Germinal center (tissue), 1 donor: ENCODE measurements at places on chromosomes 12 and 14.

DNA sequence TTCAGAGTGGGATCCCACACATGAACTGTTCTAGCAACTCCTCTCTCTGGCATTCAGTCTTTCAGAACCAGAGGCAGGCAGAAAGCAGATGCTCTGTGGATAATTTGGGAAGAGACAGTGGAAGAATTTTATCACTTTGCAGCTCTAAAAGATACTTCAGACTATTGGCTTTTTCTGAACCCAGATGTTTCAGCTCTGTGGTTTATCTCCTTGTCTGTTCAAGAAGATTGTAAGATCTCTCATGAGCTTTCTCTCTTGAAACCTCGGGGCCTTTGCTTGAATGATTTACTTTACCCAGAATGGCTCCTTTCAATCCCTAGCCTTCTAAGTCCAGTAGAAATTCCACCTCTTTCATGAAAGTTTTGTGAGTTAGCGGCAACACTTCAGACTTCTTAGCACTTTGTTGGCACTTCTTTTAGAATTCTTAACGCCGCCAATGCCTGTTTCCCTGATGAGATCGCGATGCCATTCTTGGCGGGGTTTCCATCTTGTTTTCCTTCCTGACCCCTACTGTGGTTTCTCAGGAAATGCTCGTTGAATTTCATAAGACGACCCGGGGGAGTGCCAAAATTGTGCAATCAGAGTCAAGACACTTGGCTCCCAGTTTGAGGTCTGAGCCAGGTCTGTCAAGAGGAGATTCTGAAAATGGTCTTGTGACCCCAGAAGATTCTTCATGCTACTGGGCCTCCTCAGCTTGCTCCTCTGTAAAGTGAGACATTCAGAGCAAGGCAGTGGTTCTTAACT, 107.0 kb upstream of the PRICKLE1 start:
- no peak for DNase-seq

GRCh38 chr14:43407706-43408105, 1099.4 kb downstream of the FSCB start:
- DNase-seq = no peak

GRCh38 chr14:36767603-36768281, 106.1 kb downstream of the PAX9 start:
- DNase-seq = no peak

- DNase-seq = no peak
Measured at GRCh38 chr12:50918584-50919316, 33.6 kb upstream of the HIGD1C start.

DNA sequence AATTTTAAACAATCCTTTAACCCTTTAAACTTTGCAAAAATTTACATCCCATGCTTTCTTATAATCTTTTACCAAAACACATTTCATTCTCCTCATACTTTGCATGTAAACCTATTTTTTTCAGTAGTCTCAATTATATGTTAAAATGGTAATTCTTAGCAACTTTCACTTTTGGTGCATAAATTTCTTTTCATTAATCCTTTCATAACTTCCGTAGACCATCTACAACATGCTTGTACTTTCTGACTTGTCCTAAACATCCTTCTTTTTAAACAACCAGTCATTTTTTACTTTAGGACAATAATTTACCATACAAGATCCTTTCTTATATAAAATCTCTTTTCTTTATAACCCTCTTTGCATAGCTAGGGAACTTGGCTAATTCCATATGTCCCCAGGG, 19.5 kb downstream of the CCDC91 start:
- DNase-seq = no peak

GRCh38 chr12:50101663-50102062, 2.1 kb upstream of the GPD1 start:
- no peak for DNase-seq

DNA sequence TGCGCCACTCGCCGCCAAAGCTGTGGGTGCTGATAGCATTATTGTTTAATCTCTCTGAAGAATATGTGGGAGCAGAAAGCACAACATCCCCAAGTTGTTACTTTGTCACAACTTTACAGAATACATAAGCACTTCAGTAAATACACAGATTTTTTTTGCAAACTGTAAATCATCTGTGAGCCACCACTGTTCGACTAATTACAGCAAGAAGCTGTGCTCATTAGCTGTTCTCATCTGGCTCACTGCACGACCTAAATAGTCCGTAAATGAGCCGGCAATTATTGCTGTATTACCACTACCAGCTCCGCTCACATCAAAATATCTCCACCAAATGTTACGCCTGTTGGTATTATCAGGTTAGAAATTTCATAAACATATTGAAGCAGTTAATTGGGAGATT, 228.9 kb upstream of the PRKD1 start:
- DNase-seq = no peak

DNA sequence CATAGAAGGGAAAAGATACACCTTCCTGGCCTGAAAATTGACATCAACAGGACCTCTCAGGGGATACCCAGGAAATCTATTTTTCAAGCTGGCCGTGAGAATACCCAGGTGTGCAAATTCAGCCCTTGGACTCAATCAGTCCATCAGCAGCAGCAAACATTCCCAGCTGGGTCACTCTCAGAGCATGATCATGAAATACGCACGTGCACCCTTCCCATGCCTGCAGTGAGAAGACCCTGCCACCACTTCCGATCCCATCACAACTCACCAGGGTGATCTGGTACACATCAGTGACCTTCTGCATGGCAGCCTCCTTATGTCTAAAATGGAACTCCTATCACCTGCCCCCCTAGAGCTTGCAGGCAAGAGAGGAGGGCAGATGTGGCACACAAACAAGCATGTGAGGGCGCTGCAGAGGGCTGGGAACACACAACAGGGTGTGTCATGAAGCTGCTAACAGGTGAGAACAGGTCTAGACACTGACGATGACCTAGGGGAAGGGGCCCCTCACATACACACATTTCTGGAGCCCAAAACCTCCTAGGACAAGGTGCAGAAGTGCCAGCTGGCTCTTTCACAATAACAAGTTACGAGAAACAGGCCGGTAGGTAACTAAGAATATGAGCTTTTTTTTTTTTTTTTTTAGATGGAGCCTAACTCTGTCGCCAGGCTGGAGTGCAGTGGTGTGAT, 37.8 kb upstream of the TC2N start:
- DNase-seq = no peak

GRCh38 chr14:49865431-49865859, 12.9 kb upstream of the NEMF start:
- DNase-seq = no peak

- no peak for DNase-seq
Measured at GRCh38 chr12:75774261-75775052, 257.1 kb downstream of the PHLDA1 start.

DNA sequence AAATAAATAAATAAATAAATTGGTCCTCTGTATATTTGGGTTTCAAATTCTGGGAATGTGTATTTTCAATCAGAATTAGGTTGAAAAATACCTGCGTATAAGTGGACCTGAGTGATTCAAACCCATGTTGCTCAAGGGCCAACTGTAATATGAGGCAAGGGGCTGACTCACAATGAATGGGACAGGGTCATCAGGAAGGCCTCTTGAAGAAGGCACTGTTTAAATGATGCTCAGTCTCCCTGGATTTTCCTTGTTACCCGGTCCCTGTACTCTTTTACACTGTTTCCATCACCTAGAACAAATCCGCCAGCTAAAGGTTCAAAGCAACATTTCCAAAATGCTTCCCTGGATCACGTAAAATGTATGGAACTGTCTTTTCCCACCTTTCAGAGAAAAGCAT, 3.8 kb downstream of the PSMB5 start:
- no peak for DNase-seq

DNA sequence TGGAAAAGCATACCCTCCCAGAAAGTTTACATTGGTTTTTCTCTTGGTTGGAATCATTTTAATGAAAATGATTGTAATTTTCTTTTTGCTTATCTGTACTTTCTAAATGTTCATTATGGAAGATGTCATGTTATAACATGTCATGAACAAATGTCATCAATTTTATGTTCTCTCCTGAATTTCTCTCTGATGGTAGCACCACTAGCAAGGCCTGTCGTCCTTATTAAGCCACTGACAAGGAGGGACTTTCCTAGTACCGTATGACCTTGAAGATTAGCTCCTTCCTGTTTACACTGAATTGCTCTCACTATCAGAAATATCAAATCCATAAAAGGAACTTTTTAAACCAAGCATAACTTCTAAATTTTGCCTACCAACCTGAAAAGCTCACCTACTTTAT, 99.0 kb downstream of the ESR2 start:
- no peak for DNase-seq

DNA sequence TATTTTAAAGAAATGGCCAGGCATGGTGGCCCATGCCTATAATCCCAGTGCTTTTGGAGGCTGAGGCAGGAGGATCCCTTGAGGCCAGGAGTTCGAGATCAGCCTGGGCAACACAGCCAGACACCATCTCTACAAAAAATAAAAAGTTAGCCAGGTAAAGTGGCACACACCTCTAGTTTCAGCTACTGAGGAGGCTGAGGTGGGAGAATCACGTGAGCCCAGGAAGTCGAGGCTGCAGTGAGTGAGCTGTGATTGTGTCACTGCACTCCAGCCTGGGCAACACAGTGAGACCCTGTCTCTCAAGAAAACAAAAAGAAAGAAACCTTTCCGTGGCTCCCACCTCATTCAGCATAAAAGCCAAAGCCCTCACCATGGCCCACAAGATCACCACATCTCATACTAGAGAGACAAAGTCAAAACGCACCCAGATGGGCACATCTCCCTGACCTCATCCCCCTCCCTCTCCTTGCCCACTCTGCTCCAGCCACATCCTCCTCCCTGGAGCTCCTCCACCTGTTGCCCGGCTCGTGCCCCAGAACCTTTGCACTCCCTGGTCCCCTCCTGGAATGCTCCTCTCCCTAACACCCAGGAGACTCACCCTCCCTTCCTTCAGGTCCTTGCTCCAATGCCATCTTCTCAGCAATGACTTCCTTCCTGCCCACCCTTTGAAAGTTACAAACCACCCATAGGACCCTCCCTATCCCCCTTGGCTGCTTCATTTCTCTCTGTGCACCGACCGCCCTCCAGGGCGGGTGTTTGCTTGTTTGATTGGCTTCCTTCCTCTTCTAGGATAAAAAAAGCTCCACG, 4.8 kb upstream of the SCARB1 start:
- no peak for DNase-seq

DNA sequence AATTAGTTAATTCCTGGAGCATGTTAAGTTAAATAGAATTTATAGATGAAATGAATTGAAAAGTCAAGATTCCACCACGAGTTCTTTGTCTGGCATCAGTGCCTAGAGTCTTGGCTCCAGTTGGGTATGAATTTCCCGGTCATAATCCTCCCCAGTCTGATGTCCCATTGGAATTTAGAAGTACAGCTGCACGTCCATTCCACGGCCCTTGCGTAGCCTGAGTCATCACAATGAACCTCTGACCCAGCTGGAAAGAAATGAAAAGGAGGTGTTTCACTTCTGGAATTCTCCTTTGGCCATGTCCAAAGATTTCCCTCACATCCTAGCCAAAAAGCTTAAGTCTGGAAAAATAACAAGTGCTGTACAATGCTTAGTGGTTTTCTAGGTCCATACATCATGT, 122.7 kb downstream of the KICS2 start:
- DNase-seq = no peak

- no peak for DNase-seq
Measured at GRCh38 chr12:132393245-132393795, 63.9 kb upstream of the GALNT9 start.

DNA sequence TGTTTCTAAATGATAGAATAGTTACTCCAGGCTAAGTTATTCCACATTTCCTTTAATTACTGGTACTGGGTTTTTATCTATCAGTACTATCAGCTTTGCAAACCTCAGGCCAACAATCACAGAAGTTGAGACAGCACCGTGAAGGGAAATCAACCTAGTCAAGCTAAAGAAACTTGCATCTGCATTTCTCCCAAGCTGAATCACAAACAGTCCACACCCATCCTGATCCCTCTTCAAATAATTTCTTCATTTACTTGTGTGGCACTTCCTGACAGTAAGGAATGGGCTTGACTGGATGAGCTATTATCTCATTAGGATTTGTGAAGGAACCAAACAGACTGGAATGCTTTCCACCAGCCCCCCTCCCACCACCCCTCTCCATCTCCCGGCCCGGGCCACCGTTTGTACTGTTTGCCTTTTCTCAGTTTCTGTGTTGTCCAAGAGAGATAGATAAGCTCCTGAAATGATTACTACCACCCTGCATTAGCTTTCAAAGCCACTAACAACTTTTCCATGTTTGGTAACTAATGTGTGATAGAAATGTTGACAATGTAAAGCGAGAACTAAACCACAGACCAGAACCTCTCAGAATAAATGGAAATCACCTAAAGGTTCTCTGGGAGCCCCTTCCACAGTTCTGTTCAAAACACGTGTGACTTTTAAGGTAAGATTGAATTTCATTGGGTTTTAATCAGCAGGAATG, 236.3 kb downstream of the SLC25A21 start:
- DNase-seq = no peak

GRCh38 chr12:82554529-82554928, 132.2 kb upstream of the TMTC2 start:
- DNase-seq = no peak
